ENCODE measurements at places on chromosomes 2 and 18. TPM values are rescaled to one million over a fixed set of nuclear protein-coding genes. Genes with fewer than 3 reads are reported as not detected.

CD8B2 gene
- total RNA-seq = 0.11 TPM

NEU4 gene
- 0.66 TPM for total RNA-seq

DLGAP1 gene
- 25.9 TPM for total RNA-seq

RNF125 gene
- total RNA-seq = 4.1 TPM

RBM43 gene
- total RNA-seq = 12.1 TPM

MREG gene
- total RNA-seq = 29.5 TPM

CPO gene
- total RNA-seq = not detected

AAMP gene
- total RNA-seq = 126 TPM

MORN2 gene
- 17.5 TPM for total RNA-seq

PCARE gene
- total RNA-seq = 57.0 TPM

FAP gene
- 82.5 TPM for total RNA-seq

ADRA2B gene
- total RNA-seq = 1.9 TPM

HOXD9 gene
- total RNA-seq = 1.0 TPM

CCDC150 gene
- total RNA-seq = 5.6 TPM

COL6A3 gene
- total RNA-seq = 291 TPM

GKN2 gene
- total RNA-seq = not detected

PXDN gene
- 174 TPM for total RNA-seq

FSHR gene
- not detected for total RNA-seq

GNAL gene
- total RNA-seq = 17.5 TPM

IMPA2 gene
- 28.3 TPM for total RNA-seq

GALNT13 gene
- total RNA-seq = 82.7 TPM

SKA1 gene
- 2.5 TPM for total RNA-seq

SULT1C4 gene
- 39.4 TPM for total RNA-seq

SLC14A1 gene
- 7.1 TPM for total RNA-seq

RNPEPL1 gene
- total RNA-seq = 25.6 TPM

TNFAIP6 gene
- total RNA-seq = 7.2 TPM

CD302 gene
- total RNA-seq = 28.5 TPM

GPR75 gene
- 4.2 TPM for total RNA-seq

AMER3 gene
- total RNA-seq = 11.8 TPM

KCNK3 gene
- 40.4 TPM for total RNA-seq

SLC4A5 gene
- total RNA-seq = 36.3 TPM

CHRNG gene
- total RNA-seq = 2.0 TPM

HOXD13 gene
- not detected for total RNA-seq

LYPD6B gene
- total RNA-seq = 6.8 TPM

SOWAHC gene
- 17.9 TPM for total RNA-seq

SCN7A gene
- total RNA-seq = 19.0 TPM

FBLN7 gene
- 17.3 TPM for total RNA-seq

HEATR5B gene
- total RNA-seq = 73.4 TPM

CDH20 gene
- 36.9 TPM for total RNA-seq

SERPINB2 gene
- total RNA-seq = 2.0 TPM

PSD4 gene
- 20.5 TPM for total RNA-seq

MAIP1 gene
- 13.0 TPM for total RNA-seq

ICOS gene
- 0.11 TPM for total RNA-seq

IL36B gene
- not detected for total RNA-seq

RMND5A gene
- total RNA-seq = 93.2 TPM

DYTN gene
- not detected for total RNA-seq

ALPG gene
- not detected for total RNA-seq

PTGR3 gene
- 23.7 TPM for total RNA-seq

UGT1A10 gene
- total RNA-seq = not detected

ABCG5 gene
- total RNA-seq = 0.27 TPM

EML6 gene
- 11.4 TPM for total RNA-seq

TCF23 gene
- 0.11 TPM for total RNA-seq

CAD gene
- total RNA-seq = 34.4 TPM

MBOAT2 gene
- total RNA-seq = 84.3 TPM

MALL gene
- total RNA-seq = 10.9 TPM

SCYGR4 gene
- total RNA-seq = not detected

C2orf81 gene
- total RNA-seq = 3.1 TPM

SLC23A3 gene
- total RNA-seq = 1.3 TPM

All from camera-type eye (tissue), 1 donor.